ENCODE measurements at places on chromosomes 3 and 15.

DNA sequence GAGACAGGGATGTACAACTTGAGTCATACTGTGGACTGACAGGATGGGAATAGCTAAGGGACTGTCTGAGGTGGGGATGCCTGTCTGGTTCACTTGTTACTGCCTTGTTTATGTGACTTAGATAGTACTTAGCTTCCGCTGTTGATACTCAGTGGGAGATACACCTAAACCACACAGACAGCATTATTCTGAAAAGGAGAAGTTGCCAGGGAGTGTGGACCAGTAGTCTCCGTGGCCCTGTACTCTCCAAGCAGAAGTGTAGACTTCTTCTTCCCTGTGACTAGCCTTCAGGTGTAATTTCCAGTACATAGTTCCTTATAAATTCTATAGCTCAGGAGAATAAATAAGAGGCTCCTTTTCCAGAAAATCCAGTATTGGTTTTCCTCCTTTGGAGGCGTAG, 5.1 kb downstream of the HIGD2B start:
- DNase-seq, result no peak

DNA sequence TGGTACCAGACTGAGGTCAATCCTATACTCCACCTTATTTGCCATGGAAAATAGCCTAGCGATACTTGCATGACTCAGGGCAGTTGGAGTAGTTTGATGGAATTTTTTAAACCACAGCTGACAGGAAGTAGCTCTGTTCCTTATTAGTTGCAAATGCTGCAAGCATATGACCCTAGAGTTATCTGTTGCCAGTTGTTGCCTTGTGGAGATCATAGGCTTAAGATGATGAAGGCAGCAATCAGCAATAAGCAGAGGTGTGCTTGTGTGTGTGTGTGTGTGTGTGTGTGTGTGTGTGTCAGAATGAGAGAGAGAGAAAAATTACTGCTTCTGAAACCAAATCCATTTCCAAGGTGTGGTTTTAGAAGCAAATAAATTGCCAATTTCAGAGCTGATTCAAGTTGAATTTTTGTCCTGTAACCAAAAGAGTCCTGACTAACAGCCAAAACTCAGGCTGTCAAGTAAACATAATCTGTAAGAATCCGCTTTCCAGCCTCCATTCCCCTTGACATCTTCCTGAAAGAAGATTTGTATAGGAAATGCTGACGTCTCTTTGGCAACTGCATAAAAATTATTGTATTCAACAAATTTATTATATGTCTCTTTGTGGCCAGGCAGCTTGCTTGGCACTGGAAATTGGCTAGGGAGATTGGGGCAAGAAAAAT, 141.2 kb downstream of the SERPINI1 start:
- peak; percentile 59 for DNase-seq

DNA sequence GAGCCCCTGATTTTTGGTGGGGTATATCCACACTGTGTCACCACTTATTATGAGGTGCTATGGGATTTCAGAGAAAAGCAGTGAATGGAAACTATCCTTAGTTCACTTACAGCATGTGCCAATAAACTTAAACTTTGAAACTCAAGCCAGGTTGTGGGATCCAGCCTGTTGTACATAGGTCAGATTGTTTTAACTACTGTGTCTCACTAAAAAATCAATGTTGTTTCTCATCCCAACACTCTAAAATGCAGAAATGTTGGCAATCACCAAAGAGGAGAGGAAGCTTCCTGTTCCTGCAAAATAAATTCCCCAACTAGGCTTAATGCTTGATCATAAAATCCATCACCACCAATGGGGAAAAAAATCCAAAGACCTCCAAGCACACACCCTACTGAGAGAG, 173.7 kb upstream of the ONECUT1 start:
- no peak for DNase-seq

DNA sequence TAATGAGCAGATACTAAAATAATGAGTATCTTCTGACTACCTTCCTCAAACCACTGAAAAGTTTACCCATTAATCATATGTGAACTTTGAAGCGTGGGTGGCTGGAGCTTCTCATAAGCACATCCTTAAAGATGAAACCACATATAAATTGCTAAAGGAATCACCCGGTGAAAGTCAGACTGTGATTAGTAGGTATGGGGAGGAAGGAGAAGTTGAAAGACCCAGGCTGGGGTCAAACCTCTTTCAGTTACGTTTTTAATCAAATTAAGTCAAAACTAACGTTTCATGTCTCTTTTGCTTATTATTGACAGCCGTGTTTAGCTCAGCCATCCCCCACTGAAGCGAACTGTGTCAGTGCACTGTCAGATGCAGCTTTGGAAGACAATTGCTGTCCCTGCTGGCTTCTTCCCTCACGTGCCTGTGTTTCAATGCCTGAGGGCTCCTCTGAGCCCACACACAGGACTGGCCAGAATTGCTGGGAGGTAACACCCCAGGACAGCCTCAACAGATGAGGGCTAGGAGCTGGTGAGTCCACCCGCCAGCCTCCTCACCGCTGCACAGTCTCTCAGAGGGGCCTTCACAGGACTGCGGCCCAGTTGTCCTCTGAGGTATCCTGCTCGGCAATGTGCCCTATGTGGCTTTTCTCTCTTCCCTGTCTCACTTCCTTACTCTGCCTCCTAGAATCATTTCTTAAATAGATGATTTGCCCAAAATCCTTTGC, 29.3 kb upstream of the SH3BP5 start:
- no peak for DNase-seq

GRCh38 chr3:191361456-191361855, 31.1 kb upstream of the UTS2B start:
- DNase-seq, result no peak

DNA sequence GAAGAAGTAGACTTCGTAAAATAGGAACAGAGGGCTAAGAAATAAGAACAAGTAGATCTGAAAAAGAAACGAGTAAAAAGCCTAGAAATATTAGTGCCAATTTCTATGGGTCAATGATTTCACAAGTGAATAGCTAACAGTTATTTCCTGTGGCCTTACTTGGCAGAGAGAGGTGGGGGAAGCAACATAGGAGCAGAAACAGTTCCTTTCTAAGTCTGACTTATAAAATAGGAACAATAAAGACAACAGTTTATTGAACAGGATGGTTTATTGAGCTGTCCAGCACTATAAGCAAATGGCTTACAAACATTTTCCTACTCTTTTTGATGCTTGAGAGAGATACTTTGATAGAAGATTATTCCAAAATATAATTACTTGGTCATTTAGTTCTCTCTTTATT, 37.9 kb downstream of the AGTR1 start:
- no peak for DNase-seq

- peak; percentile 82 for DNase-seq
Observed at GRCh38 chr15:48040166-48040817, 80.5 kb upstream of the SLC24A5 start.

GRCh38 chr3:178707311-178708031, 171.2 kb downstream of the KCNMB2 start:
- DNase-seq, result no peak

DNA sequence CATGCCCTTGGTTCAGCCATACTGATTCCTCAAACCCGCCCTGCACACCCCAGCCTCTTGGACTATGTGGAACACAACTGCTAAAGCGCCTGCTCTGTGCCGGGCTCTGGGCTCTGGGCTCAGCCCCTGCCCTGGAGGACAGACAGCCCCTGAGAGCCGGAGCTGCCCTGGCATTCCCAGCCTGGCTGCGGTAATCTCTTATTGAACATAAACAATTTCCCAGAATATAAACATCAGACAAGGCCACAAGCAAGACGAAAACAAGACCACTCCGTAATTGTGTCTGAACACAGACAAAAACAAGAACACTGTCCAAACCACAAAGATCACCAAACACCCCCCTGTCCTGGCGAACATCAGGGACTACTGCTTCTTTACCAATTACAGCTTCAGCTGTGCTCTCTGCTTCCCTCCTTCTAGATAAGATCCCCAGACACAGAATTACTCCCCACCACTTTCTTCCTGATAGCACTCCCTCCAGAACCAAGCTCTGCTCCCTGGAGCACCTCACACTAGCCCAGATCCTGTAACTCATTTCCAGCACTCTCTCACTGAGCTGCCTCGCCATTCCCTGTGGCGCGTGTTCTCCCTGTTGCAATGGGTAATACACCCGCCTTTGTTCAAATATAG, 57.1 kb upstream of the TLE3 start:
- no peak for DNase-seq

DNA sequence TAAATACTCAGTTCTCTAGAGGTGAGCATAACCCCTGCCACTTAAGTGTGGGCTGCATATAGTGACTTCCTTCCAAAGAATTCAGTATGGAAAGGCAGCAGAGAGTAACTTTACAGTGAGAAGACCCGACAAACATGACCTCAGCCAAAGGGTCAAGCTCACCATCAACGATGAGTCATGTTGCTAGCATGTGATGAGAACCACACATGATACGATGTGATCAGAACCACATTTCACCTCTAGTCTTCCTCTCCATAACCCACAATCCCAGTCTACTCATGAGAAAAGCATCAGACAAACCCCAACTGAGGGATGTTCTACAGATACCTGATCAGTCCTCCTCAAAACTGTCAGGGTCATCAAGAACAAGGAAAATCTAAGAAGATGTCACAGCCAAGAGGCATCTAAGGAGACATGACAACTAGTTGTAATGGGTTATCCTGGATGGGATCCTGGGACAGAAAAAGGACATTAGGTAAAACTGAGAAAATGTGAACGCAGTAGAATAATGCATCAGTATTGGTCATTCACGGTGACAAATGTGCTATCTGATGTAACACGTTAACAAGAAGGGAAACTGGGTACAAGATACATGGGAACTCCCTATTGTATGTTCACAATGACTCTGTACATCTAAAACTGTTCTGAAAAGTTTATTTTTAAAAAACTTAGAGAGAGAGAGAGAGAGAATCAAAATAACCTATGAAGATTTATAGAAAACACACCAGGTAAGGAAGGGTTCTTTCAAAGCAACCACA, 28.3 kb downstream of the SEC61A1 start:
- peak; percentile 80 for DNase-seq

DNA sequence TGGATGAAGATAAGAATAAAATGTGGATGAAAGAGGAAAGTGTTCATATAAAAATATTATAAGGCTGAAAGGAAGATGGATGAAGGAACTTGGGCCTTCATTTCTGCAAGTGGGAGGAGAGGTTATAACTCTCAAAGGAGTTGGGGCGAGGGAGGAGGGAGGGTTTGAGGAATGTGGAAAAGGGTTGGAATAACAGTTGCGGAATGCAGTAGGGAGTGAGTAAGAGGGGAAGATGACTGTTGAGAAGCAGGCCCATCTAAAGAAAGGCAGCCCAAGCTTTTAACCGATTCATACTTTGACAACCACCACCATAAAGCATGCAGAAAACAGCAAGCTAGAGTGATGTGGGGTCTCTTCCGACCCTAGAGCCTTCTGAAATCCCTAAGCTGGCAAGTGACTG, 8.3 kb upstream of the TM4SF4 start:
- no peak for DNase-seq

- DNase-seq, result no peak
Observed at GRCh38 chr3:134287512-134287911, 36.9 kb upstream of the RYK start.

- DNase-seq, result no peak
Observed at GRCh38 chr15:32674681-32675080, 33.2 kb downstream of the SCG5 start.

DNA sequence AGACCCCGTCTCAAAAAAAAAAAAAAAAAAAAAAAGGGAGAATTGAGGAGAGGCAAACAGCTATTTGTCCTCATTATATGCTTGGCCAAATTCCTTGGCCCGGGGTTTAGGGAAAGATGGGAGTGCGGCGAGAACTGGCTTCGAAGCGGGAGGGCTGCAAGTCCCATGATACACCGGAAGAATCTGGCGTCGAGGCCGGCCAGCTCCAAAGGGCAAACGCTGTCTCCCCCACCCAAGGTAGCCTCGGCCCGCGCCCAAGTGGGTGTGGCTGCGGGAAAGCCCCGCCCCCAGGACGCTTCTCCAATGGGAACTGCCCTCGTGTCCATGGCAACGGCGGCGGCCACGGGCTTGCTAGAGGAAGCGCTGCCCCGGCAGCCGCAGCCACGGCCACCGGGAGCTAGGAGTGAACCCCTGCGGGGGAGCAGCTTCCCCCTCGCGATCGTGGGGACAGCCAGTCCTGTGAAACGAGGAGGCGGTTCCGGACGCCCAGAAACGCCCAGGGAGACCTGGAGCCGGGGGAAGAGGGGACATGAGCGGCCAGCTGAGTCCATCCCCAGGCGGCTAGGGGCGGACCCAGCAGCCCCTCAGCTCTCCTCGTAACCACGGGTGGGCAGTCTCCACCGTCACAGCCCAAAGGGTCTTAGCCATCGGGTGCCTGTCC, at the start of gene TTLL13:
TTLL13 (plus strand) TSS at position 354 of the 661 bp plus-strand sequence. CDS start 1,075 bp downstream, outside the sequence.
- DNase-seq, result peak; percentile 85

GRCh38 chr3:177461765-177462164, 264.5 kb upstream of the TBL1XR1 start:
- DNase-seq, result no peak

DNA sequence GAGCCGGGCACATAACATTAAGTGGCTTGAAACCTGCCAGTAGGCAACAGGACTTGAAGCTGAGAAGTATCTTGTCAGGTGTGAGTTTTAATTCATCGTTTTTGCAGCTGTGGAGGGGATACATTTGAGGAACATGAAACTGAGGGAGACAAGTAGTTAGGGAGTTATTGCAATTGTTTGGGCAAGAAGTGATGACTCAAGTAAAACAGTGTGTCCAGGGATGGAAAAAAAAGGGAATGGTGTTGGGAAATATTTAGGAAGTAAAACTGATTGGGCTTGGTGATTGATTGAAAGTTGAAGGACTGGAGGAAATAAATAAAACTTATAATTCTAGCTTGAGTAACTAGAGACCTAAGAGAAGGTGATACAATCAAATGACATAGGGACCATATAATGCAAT, 85.5 kb downstream of the NCEH1 start:
- DNase-seq, result no peak

GRCh38 chr15:69994429-69995205, 103.1 kb downstream of the TLE3 start:
- DNase-seq, result no peak

- DNase-seq, result peak; percentile 79
Observed at GRCh38 chr3:13041113-13041776, 32.0 kb downstream of the IQSEC1 start.

GRCh38 chr3:45553469-45553974, 41.0 kb upstream of the LIMD1 start:
- peak; percentile 18 for DNase-seq

DNA sequence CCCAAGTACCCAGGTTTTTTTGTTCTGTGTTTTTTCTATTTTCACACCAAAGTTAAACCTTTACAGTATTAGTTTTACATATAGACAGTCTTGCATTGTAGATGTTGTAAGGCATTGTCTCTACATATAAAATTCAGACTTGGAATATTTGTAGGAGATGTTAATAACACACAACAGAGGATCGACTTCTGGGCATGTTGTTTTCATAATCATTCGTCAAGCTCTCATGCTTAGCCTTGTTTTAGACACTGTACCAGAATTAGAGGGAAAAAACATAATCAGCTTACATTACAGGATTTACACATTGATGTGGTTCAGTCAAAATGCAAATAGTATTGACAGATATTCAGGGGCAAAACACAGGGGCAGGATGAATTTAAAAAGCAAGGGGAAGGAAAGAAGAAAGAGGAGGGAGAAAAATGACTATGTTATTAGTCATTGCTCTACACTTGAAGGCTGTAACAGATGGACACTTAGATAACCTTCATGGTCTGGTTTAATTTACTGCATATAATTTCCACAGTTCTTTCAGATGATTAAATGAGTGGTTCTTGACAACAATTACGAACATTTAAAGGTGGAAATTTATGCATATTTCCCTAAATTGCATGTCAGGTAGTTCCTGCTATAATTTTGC, 7.5 kb downstream of the CMSS1 start:
- peak; percentile 14 for DNase-seq

All from SW480 (cell line).